ENCODE measurements at places on chromosomes 5 and 9.

GRCh38 chr5:54965806-54966205 is 19.6 kb downstream of the ESM1 start:
- no peak for DNase-seq

- DNase-seq = no peak
These were observed 7.8 kb upstream of the ANXA1 start for GRCh38 chr9:73143711-73144328.

DNA sequence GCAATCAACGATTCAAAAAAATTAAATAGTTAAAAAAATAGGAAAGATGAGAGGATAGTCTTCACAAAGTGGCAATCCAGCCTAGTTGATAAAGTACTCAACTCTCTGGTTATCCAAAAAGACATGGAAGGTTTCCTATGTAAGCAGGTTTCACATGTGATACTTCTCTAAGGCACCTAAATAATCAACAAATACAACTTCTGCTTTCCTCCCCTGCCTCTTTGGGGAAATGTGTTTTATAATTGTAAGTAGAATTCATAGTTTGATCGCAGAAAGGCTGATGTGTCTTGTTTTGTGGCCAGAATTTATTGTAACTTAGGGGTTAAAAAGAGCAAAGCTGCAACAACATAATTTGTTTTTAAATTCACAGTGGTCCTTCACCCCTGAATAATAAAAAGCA is 855.5 kb upstream of the DMAC1 start:
- DNase-seq = no peak

DNA sequence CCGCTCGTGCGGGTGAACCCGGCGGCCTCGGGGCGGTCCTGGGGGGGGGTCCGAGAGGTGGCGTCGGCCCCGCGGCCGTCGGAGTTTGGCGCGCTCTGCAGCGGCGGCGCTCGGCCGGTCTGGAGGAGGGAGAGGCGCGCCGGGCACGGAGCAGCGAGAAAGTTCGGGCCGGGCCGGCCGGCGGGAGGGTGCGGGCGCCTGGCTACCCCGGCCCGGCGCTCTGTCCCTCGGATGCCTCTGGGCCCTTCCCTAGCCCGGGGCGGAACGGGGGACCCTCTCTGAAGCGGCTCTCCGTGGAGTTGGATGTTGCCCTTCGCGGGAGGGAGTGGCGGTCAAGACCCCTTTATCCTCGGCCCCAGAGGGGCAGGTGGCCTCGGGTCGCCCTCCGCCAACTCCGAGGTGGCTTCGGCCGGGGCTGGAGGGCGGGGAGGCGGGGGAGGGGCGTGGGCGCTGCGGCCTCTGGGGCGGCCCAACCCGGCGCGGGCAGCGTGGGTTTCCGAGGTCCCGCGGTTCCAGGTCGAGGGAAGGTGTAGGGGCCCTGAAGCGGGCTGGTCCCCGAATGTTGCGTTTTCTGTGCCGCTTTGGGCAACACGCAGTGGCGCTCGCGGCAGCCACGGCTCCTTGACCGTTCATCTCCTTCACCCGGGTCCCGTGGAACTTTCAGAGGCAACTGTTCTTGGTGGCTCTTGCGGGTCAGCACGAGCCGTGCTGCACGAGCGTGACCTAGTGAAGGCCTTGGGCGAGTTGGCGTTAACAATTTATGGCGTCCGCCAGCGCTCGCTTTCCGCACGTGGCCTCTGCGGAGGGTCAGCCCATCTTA is 290.5 kb downstream of the DOCK8 start:
- no peak for DNase-seq

DNA sequence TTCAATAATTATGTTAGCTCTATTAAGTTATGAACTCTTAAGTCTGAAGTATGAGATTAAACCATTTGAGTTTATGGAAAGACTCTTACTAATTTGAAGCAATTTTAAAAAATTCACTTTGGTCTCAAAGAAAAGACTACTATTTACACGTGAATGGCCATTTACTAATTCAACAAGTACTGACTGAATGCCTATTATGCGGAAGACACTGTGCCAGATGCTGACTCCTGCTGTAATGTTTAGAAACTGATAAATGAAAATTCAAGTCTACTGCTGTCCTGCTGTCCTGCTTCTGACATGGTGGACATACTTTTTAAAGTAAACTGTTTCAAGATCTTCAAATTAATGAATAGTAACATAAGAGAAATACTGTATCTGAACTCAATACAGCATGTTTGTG is 116.2 kb downstream of the MPDZ start:
- no peak for DNase-seq

- no peak for DNase-seq
These were observed 142.4 kb upstream of the C9orf72 start for GRCh38 chr9:27715651-27716050.

- DNase-seq = no peak
These were observed 149.7 kb downstream of the ESM1 start for GRCh38 chr5:54835647-54836046.

DNA sequence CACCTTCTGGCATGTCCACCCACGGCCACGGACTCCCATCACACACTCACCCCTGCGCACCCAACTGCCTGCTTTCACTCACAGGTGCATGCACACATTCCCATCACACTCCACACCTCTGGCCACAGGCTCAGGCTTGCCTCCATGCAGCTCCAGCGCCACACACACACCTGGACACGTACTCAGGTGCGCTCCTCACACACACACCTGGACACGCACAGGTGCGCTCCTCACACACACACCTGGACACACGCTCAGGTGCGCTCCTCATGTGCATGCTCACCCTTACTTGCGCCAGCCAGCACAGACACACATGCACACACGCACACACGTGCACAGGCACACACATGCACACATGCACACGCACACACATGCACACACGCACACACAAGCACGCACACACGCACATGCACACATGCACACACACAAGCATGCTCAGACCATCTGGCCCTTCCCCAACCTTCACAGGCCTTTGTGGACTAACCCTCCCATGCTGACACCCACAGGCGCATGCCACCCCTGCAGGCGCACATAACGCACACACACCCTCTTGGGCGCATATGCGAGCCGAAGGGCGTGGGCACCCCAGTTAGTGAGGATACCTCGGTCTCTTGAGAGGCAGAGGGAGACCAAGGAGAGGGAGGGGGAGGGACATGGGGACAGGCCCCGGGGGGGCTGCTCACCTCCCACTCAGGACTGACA is 8.3 kb downstream of the GRIN1 start:
- DNase-seq = no peak

DNA sequence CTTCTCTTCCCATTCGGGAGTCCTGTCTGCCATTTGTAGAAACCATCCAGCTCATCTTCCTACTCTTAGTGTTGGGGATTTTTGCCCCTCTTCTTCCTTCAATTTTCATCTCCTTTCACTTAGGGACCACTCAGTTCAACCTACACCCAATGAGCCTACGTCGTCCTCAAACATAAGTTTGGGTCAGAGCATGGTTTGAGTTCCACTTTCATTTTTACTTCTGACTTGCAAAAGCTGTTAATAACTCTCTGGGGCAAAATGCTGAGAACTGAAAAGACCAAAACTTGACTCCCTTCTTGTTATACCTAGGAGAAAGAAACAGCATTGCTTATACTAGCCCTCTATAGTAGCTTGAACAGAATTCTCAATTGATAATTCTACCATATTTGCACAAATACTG is 381.5 kb upstream of the MPDZ start:
- DNase-seq = no peak

DNA sequence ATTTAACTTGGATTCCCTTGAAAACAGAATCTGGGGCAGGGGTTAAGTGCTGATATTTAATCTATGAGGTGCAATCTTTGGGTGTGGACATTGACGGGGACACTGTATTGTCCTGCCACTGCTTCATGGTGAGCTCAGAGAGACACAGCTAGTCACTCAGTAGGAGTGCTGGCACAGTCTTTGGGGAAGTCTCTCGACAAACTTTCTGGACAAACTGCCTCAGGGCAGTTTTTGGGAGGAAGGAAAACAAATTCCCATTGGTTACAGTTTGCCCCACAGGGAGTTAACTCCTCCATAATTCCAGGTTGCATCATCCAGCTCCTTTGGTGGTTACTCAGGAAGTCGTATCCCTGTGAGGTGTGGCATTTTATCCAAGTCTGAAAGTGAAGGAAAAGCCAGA is 17.9 kb downstream of the HNRNPK start:
- no peak for DNase-seq

GRCh38 chr5:95446560-95447221 is 55.5 kb downstream of the FAM81B start:
- no peak for DNase-seq

DNA sequence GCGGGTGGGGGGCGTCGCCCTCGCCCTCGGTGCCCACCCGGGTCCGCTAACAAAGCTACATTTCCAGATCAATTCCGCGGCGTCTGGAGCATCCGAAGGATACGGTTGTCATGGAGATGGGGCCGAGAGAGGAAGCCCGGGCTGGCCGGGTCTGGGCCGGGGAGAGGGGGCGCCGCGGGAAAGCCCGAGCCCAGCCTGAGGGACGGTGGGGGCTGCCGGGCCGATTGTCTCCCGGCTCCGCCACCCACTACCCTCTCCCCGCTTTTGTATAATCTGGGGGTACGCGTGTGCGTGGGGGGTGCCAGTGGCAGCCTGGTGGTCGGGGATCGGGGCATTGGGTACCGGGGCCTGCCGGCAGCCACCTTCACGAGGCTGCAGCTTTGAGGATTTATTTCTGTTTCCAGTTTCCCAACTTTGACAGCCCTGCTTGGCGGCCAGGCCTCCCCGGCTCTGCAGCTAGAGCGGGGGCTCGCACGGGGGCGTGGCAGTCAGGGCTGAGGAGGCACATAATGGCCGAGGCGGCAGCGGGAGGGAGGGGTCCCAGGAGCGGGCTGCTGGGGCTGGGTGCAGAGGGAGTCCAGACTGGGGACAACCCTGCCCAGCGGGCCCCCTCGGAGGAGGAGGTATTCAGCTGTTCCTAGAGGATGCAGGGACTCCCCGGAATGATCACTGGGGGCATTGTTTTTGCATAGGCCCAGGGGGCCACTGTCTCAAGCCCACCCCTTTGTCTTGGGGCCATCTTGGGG is 626 bp downstream of the PSD2 start:
- DNase-seq = no peak

Data from activated naive CD8-positive, alpha-beta T cell treated with anti-CD3 and anti-CD28 coated beads, Interleukin-2, amount 50 U/mL, for 16 hours (primary cell).